ENCODE measurements at places on chromosomes 4 and X.

GRCh38 chrX:155293771-155294170, 29.5 kb upstream of the RAB39B start:
- DNase-seq = no peak

- no peak for DNase-seq
Measured at GRCh38 chr4:1030031-1030430, 18.6 kb downstream of the FGFRL1 start.

- DNase-seq = no peak
Measured at GRCh38 chr4:15500701-15501100, 31.0 kb downstream of the CC2D2A start.

DNA sequence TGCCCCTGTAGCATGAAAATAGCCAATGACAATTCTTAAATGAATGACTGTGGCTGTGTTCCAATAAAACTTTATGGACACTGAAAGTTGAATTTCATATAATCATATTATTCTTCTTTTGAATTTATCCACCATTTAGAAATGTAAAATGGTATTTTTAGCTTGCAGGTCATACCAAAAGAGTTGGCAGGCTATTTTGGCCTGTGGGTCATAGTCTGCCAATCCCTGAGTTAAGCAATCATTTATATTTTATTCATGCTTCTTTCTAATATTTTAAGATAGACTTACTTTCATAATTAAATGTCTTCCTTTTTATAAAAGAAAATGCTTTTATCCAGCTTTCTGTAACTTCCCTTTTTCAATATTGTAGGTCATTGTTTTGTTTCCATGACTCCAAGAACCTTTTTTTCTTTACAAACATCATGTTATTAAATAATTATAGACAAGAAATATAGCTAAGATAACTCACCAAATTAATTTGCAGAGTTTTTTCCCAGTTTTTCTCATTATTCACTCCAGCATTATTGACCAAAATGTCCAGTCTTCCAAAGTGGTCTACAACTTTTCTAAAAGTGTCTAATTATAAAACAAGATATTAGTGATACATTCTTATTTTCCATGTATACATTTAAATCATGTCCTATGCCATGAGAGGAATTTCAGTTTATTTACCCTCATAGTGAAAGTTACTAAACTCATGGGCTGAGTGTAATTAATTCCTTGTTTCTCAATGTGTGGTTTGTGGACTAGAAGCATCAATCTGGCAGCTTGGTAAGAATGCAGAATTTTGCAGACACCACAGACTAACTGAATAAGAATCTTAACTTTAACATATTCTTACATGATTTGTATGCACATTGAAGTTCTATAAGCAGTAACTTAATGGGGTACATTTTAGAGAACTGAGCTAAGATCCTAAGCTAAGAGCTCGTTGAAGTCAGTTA, 4.5 kb downstream of the HPGD start:
- no peak for DNase-seq

- DNase-seq = no peak
Measured at GRCh38 chrX:125219852-125220251, 99.8 kb upstream of the TEX13C start.

DNA sequence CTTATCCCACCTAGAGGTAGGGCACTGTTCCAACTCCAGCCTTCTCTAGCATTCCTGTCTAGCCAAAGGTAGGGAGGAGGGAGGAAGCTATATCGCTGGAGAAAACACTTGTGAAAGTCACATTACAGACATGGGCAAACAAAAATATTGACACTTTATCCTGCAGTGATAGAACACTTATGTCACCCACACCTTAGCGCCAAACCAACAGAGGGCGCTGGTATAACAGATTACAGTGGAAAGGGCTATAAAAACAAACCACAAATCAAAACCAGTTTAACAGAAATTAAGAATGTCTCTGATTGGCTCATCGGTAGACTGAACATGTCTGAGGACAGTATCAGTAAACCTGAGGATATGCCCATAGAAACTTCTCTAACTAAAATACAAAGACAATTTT, 451.3 kb downstream of the TLL1 start:
- DNase-seq = peak; percentile 7

DNA sequence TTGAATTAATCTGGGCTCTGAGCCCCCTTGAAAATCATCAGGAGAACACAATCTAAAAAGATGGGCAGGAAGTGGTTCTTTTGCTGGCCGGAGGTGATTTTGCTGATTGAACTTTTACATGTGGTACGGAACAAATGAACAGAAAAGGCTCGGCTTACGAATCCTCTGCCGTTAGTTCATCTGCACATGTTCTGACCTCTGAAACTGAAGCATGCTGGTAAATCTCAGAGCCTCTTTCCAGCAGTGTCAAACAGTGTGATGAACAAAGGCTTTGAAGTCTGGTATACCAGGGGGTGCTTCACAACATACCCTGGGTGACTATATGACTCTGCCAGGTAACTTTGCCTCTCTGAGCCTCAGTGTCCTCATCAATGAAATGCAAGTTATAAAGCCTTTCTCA, 194.2 kb upstream of the C1QTNF7 start:
- DNase-seq = peak; percentile 41

DNA sequence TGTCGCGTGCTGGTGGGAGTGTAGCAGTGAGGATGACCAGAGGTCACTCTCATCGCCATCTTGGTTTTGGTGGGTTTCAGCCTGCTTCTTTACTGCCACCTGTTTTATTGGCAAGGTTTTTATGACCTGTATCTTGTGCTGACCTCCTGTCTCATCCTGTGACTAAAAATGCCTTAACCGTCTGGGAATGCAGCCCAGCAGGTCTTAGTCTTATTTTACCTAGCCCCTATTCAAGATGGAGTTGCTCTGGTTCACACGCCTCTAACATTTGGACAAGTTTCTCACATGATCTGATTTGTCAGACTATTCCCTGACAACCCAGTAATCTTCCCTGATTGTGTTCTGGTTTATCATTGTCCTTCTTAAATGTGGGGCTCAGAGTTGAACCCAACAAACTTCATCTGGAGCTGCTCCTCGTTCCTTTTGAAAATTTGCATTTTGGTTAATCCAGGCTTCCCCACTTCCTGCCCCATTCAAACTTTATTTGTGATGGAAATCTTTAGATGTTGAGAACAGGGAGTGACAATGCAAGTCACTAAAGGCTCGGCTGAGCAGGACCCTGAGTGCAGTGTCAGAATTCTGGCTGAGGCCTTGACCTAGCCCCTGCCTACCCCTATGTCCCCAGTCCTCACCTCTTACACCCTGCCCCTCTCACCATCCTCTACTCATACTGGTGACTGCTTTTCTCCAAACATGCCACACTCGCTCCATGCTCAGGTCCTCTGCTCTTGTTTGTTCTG, 226.8 kb downstream of the STIM2 start:
- no peak for DNase-seq

DNA sequence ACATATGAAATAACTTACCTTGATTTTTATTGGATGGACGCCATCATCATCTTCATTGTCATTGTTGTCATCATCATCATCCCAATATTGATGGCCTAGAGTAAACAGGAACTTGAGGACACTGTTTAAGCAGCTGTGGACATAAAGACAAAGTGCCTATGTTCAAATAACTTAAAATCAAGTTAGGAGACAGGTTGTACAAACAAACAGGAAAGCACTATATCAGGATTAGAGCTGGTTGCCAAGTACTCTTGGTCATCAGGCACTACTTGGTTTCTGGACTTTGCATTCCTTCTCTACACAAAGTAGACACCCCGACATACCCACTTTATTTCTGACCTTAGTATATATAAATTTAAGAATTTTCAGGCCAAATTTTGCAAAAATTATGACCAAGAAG, 608.6 kb downstream of the KLHL13 start:
- DNase-seq = no peak

GRCh38 chr4:134278675-134279074, 77.1 kb upstream of the PABPC4L start:
- no peak for DNase-seq

DNA sequence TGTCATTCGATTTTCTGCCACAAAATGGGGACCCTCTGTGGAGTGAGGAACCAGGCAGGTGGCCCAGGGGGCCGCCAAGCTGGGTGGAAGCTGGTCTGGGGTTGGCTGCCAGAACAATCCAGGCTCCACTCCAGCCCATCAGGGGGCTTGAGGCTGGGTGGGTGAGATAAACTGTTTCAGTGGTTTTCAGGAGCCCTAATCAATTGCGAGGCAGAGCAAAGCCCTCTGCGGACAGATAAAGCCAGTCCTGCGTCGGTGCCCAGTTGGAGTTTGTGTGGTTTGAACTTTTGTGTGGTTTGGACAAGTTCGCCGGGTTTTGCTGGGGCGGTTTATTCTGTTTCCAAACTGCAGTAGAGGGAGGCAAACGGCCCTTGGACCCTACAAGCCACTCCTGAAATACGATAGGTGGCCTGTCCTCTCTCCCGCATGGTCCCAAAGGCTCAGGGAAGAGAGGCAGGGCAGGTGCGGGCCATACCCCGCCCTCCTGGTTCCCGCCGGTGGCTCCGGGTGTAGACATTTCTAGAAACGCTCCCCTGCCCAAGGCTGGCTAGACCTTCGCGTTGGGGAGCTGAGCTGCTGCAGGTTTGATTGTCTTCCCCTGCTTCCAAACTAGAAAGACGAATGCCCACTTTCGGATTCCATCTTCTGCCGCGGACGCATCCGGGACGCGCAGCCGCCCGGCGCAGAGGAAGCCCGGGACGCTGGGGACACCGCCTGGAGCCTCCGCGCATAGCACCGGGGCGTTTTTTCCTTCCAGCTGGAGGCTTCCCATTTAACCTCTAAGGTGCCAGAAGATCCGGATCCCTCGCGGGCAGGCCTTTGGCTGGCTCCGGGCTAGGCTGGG, 169.0 kb upstream of the BCOR start:
- peak; percentile 63 for DNase-seq

GRCh38 chr4:18109676-18110075, 88.1 kb upstream of the LCORL start:
- DNase-seq = no peak

- DNase-seq = peak; percentile 73
Measured at GRCh38 chr4:158821228-158821971, 52.6 kb downstream of the FNIP2 start.

GRCh38 chr4:86055898-86056297, 304.0 kb downstream of the MAPK10 start:
- no peak for DNase-seq

DNA sequence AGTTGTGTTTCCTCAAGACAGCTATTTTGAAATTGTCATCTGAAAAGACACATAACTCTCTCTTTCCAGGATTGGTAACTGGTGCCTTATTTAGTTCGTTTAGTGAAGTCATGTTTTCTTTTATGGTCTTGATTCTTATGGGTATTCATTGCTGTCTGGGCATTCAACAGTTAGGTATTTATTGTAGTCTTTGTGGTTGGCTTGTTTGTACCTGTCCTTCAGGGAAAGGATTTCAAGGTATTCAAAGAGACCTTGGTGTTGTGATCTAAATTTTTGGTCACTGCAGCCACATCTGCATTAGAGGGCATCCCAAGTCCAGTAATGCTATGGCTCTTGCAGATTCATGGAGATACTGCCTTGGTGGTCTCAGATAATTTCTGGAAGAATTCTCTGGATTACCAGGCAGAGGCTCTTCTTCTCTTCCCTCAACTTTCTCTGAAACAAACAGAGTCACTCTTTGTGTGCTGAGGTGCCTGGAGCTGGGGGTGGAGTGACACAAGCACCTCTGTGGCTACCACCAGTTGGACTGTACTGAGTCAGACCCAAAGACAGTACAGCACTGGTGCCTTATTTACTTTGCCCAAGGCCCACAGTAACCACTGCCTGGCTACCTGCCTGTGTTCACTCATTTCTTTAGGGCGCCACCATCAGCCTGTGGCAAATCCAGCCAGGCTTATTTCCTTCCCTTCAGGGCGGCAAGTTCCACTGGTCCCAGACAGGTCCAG, 620.4 kb downstream of the KCNIP4 start:
- DNase-seq = no peak

GRCh38 chr4:127145006-127145540, 487.7 kb upstream of the INTU start:
- no peak for DNase-seq

DNA sequence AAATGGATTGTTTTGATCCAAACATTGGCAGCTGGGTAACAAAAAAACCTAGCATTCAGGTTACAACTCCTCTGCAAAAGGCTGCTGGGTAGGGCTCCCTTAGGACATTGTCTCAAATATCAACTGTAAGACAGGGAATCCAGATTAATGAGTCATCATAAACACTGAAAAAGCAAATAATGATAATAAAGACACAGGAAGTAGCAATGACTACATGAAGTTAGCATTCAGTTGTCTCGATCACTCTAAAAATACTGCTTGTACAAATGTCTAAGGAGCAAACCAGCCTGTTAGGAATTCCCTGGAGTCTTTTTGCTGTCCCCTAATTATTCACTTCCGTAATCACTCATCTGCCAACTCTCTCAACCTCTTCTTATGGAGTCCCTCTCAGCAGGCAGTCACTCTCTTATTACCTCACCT, 259.2 kb downstream of the GPC3 start:
- no peak for DNase-seq

DNA sequence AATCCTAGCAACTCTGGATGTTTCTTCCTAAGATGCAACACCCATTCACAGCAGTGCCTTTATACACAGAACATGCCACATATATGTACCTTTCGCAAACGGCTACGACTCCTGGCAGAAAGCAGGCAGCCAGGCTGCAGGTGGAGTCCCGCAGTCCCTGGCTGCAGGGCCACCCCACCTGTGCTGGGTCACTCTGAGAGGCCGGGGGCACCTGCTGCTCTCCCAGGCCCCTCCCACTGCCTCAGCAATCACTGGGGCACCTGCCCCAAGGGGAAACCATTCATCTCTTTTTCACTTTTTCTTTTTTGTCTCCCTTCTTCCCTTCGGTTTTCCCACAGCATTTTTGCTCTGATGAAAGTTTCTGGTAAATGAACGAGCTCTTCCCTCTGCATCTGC, 28.0 kb downstream of the RNF212 start:
- DNase-seq = no peak

- DNase-seq = no peak
Measured at GRCh38 chr4:47465004-47465403, 1.5 kb upstream of the COMMD8 start.

- DNase-seq = no peak
Measured at GRCh38 chrX:47574547-47575301, 7.5 kb upstream of the TIMP1 start.

GRCh38 chr4:73438048-73438447, 2.0 kb downstream of the AFP start:
- DNase-seq = no peak

GRCh38 chrX:68685685-68686084, 38.2 kb downstream of the STARD8 start:
- no peak for DNase-seq

DNA sequence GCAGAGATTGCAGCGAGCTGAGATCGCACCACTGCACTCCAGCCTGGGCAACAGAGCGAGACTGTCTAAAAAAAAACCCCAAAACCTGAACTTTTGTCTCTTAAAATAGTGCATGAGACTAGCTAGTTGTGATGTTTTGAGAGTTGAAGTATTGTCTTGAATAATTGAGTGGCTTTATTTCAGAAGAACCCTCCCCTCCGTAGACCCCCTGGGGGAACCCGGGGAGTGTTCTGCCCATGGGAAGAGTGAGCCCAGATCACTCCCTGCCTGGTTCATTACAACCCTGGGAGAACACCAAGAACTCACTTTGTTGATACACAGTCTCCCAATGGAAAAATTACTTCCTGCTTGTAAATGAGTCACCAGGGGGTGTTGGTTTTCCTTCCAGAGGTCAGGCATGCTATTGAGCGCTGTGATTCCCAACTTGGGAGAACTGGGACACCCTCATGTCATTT, 65.3 kb upstream of the SHISA3 start:
- DNase-seq = no peak
